ENCODE measurements at places on chromosomes 3 and 15.

DNA sequence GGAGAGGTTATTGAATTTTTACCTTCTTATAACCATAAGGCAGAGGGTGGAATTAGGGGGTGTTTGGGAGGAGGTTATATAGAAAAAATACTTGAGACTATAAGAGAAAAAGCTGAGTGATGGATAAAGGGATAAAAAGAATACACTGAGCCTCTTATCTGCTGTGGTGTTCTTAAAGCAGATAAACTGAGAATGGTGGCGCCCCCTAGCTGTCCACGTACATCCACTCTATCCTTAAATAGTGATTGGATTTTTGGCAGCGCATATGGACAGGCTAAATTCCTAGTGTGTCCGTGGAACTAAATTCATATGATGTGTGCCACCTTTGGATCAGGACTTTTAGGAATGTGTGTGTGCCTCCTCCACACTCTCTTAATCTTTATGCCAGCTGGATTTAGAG is 121.1 kb downstream of the OXSM start:
- no peak for DNase-seq

GRCh38 chr15:42352401-42352800 is 6.9 kb upstream of the CAPN3 start:
- no peak for DNase-seq

DNA sequence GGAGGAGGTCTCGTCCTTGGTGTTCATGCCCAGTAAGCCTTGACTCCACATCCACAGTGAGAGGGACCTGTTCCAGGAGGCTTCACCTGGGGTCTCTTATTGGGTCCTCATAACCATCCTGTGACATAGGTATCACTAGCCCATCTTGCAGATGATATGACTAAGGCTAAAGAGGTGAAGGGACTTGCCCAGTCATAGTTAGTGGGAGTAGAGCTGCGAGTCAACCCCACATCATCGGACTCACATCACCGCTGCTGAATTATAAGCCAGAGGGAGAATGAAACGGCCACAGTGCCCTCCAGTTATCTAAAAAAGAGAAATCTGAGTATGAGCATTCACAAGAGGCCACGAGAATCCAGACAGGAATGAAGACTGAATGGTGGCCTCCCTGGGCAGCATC is 66.0 kb downstream of the MESD start:
- no peak for DNase-seq

GRCh38 chr3:55189359-55189801 is 261.5 kb upstream of the LRTM1 start:
- DNase-seq: no peak

GRCh38 chr3:23976555-23976954 is 31.5 kb downstream of the NR1D2 start:
- DNase-seq: no peak

DNA sequence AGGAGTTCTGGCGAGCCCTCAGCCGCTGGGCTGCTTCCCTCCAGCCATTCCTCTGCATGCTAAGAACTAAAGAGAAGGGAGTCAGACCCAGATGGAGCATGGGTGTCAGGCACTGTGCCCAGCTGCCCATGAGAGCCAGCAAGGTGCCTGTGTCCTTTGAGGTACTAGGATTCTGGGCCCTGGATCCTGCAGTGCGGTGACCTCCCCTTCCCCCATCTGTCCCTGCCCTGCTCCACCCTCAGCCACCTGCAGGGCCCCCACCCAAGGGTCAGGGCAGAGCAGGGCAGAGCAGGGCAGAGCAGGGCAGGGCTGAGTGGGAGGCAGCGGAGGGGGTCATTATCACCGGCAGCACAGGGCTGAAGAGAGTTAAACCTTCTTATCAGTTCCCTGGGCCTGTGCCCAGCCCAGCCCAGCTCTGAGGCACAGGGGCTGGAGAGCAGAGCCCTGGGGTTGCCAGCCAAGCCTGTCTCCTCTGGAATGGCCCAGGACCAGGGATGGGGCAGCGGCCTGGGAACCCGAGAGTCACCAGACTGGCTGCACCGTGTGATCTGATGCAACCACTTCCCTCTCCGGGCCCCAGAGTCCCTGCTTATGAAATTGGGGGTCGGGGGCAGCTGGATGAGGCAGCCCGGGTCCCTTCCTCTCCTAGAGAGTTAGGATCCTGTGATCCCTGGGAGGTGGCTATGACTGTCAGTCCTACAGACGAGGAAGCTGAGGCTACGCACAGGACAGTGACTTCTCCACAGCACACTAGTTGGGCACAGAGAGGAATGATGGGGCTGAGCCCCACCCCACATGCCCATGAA is 17.3 kb downstream of the ZDHHC19 start:
- no peak for DNase-seq

DNA sequence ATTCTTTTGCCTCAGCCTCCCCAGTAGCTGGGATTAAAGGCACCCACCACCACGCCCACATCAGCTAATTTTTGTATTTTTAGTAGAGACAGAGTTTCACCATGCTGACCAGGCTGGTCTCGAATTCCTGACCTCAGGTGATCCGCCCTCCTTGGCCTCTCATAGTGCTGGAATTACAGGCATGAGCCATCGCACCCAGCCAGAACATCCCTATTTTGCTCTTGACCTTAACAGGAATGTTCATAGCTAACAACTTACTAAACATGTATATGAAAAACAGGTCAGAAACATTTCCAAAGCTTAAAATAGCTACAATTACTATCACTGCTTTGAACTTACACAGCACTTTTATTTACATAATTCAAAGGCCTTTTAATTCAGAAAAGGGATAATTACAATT is 33.7 kb downstream of the UQCC5 start:
- DNase-seq: no peak

GRCh38 chr3:123789760-123790159 is 94.4 kb downstream of the MYLK start:
- no peak for DNase-seq

- no peak for DNase-seq
These were observed 58.0 kb downstream of the CGGBP1 start for GRCh38 chr3:88000853-88001252.

DNA sequence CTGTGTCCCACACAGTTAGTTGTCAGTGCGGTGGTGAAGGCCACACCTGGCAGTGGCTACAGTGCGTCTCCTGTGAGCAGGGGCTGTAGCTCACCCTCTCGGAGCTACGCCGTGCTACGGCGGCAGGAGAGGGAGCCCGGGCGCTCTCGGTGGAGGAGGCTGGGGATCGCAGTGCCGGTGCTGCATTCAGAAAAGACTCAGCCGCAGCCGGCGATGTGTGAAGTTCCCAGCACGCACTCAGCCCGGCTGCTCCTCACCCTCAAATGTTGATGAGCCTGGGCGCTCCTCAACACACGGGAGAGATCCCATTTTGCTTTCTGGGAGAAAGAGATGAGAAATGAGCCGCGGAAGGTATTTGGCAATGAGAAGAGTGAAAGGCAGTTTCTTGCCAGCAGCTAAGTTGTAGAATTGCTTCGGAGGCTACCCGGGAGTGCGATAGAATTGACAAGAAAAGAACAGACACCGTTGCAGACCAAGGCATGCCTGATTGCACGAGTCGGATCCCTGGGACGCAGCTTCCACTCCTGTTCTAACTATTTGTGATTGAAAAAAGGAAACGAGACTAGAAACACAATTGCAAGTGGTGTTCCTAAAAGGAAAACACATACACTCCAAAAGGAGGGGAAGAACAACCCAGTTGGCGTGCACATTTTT is at the start of gene UNC13C:
Gene UNC13C (plus strand): TSS at position 189 of the 654 bp plus-strand sequence. CDS start 34,463 bp downstream, outside the sequence.
- DNase-seq: no peak

GRCh38 chr3:18238746-18239331 is 186.3 kb downstream of the SATB1 start:
- DNase-seq: no peak

DNA sequence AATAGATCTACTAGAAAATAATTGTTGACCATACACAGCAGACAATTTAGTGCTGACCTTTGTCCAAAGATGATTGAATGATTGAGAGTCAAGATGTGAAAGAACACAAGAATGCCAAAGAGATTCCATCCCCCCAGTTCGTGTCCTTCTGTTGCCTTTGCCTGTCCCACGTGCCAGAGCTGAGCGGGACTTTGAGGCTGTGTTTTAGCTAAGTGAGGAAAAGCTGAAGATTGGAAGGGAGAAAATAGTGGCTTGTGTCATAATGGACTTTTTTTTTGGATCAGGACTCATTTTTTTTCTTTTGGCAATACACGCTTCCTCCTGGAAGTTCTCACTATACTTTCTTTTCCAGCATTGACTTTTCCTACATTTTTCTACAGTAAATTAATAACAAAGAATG is 206.6 kb upstream of the MDFIC2 start:
- DNase-seq: no peak

DNA sequence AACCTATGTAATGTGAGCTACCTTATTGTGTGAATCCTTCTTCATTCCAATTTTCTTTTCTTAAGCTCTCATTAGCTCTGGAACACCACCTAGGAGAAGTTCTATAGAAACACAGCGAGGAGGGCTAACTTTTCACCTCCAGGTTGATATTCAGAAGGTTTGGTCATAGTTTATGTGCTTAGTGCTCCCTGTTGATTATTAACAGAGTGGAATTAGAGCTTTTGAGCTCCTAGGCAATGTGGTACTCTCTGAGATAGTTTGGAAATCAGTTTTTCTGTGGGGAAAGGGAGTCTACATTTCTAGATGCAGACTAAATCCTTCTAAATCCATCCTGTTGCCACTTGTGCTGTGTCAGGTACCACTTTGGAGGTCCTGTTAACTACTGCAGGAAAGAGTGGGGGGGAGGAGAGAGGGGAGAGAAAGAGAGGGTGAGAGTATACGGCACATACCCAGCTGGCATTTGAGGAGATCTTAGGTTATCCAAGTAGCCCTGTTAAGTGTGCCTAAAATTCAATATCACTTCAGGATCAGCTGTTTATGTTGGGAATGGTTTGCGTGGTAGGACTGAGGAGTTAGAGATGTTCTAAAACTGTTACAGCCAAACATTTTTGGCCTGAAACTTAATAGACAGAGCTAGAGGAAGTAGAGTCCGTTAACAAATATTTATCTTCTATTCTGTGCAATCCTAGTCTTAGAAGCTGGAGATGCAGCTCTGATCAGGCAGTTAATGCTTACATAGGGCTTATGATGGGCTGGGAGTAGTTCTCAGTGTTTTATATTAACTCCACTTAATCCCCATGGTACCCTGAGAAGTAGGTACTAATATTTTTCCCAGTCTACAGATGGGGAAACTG is 117.5 kb upstream of the PROK2 start:
- DNase-seq: no peak

DNA sequence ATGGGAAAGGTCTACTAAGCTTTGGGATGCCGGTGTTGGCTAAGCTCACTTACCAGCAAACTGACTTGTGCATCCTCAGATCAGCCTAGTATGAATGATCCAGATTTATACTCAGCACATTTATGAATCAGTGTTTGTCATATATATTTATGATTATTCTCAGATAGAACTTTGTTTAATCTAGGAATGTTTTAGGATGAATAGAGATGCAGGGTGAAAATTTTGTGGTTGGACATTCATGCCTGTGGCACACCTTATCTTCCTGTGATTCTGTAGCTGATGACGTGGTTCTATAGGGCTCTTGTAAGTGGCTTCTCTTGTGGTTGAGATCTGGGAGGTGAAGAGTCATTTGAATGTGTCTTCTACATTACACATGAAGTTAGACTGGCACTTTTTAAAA is 11.4 kb downstream of the CDIN1 start:
- no peak for DNase-seq

GRCh38 chr15:90750186-90750585 is 33.0 kb downstream of the BLM start:
- DNase-seq: no peak

DNA sequence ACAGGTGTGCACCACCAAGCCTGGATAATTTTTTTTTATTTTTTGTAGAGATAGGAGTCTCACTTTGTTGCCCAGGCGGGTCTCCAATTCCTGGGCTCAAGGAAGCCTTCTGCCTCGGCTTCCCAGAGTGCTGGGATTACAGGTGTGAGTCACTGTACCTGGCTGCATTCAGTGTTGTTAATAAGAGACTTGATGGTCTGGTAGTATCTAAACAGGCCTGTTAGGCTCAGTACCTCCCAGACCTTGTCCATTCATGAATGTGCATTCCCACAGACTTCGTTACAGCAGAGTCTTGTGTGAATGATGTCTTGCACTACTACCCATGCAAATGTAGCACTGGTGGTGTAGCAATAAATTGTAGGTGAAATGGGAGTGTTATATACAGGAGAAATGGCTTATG is 17.7 kb downstream of the CMTM8 start:
- DNase-seq: no peak

DNA sequence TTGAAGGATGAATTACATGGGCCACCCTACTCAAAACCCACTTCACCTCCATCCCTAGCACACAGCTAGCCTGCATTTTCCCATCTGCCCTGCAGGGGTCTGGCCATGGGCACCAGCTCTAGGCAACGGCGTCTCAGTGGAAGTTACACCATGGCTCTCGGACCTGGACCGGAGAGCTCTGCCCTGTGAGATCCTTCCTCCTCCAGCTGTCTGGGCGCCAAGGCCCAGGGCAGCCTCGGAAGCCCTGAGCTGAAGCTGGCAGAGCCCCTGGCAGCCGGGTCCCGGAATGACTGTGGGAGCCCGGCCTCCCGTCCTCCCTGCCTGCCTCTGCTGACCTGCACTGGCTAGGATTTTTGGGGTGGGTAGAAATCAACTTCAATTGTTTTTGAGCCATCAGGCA is 98.9 kb downstream of the CHSY1 start:
- DNase-seq: no peak

DNA sequence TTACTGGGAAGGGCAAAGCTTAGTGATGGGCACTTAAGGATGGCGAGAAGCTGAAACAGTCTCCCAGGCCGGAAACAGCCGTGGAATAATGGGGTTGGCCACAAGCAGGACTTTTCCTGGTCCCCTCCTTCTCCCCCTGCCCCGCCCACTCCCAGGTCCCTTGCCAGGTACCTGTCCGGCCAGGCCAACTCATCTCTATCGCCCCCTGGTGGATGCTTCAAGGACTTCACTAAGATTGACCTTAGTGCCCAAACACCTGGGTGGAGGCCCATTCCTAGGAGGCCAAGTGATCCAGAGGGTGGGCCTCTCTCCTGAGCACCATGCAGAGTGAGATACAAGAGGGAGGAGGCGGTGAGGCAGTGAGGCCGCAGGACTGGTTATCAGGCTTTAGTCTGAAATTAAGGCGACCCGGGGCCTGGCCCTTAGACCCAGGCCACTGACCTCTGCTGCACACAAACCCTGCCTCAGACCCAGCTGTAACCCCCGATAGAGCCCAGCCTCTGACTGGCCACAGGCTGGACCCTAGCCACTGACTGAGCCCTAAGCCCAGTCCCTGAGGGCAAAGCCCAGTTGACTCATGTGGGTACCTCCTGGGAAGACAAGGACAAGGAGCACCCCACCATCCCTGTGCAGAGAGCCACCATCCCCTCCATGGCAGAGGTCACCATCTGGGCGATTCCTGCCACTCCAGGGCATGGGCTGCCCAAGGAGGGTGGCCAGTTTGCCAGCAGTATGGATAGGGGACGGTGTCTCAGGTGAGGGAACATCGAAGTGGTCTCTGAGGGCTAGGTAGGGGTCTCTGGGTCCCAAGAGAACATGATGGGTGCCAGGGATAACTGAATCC is 37.6 kb downstream of the VIPR1 start:
- peak; percentile 62 for DNase-seq

- DNase-seq: no peak
These were observed 149.9 kb upstream of the NR2E3 start for GRCh38 chr15:71660501-71660900.

GRCh38 chr3:136237103-136237502 is 13.0 kb upstream of the PCCB start:
- DNase-seq: no peak

- peak; percentile 53 for DNase-seq
These were observed 17.4 kb upstream of the SHF start for GRCh38 chr15:45205192-45205591.

Measured in D721Med (cell line).